ENCODE measurements at places on chromosomes 11 and 22. TPM values are rescaled to one million over a fixed set of nuclear protein-coding genes. Genes with fewer than 3 reads are reported as not detected.

GUCY1A2 gene
- not detected for total RNA-seq

SLC22A25 gene
- not detected for total RNA-seq

UCP2 gene
- total RNA-seq: 494 TPM

RNF26 gene
- 29.9 TPM for total RNA-seq

THY1 gene
- 3.5 TPM for total RNA-seq

ALDH3B2 gene
- not detected for total RNA-seq

SOX10 gene
- total RNA-seq: not detected

OR10AG1 gene
- total RNA-seq: not detected

C11orf97 gene
- total RNA-seq: not detected

CEP126 gene
- total RNA-seq: 0.27 TPM

YPEL1 gene
- total RNA-seq: 7.9 TPM

PKDREJ gene
- total RNA-seq: not detected

OR5W2 gene
- not detected for total RNA-seq

PRRG4 gene
- total RNA-seq: 0.63 TPM

TYR gene
- not detected for total RNA-seq

OR5B2 gene
- not detected for total RNA-seq

STK33 gene
- total RNA-seq: 0.66 TPM

DEUP1 gene
- total RNA-seq: not detected

SDHD gene
- total RNA-seq: 86.2 TPM

APOL5 gene
- not detected for total RNA-seq

MFNG gene
- 207 TPM for total RNA-seq

NLRP10 gene
- total RNA-seq: not detected

RAC2 gene
- total RNA-seq: 978 TPM

CCDC116 gene
- 0.81 TPM for total RNA-seq
